ENCODE measurements at places on chromosomes 6 and 20.

- DNase-seq, result no peak
Measured at GRCh38 chr6:136968837-136969236, 46.7 kb downstream of the SLC35D3 start.

GRCh38 chr6:49004801-49005200 is 458.3 kb downstream of the MMUT start:
- DNase-seq, result no peak

DNA sequence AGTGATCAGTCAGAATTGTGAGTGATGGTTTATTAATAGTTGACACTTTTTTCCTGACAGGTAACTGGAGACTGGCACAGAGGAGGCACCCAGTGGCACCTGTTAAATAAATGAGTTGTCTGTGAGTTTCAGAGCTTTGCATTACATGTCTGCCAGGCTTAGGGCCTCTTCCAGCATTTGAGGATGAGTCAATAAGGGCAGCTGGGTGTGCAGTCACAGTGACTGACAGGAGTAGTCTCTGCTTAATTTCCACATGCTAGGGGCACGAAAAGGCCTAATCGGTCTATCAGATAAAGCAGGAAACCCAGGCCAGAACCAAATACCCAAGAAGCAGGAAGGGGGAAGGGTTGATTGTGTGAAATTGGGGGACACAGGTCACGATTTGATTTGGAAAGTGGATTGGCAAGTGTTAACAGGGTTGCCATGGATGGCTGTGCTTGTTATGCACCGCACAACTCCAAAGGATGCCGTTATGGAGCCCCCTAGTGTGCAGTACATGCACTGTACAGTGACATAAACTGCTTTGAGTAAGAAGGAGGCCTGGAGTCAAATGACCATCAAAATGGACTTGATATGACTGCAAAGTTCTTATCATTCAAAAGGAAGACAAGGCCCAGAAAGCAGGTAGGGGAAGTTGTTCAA is 111.9 kb upstream of the GGTLC1 start:
- DNase-seq, result no peak

DNA sequence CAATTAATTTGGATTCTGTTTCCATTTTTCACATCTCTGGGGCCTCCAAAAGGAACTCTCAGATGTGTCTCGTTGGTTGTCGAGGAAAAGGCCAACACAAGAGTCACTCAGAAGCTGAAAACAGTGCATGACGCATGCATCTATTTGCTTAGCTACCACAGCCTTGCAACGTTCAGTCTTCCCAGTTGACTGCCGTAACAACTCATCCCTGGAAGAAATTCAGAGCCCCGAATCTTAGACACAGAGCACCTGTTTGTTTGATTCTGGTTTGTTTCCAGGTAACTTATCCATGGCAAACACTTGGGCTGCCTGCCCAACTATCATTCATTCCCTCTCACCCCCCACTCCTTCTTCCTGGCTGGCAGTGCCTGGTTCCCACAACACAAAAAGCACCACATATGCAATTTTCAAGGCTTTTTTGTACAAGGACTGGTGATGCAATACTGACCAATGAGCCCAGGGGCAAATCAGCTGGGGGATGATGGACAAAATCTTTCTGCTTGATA is 60.5 kb downstream of the ZMYND8 start:
- DNase-seq, result no peak

DNA sequence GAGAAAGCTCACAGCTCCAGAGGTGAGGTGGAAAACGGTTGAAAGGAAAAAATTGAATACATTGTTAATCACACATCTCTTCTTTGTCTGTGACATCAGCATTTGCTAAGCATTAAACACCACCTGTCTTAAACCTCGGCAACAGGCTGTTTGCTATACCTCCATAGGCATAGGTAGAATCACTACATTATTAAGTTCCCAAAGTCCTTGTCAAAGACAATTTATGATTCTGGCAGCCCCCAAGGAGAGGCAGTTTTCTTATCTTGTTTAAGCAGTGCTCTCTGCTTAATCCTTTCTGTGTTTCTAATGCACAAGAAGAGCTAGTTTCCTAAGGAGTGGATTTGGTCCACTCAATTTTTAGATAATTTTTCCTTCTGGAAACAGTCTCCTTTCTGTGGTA is 249.7 kb downstream of the NKAIN2 start:
- DNase-seq, result no peak

GRCh38 chr20:9066191-9066590 is 2.7 kb upstream of the PLCB4 start:
- DNase-seq, result no peak

Measured in HS-5 (cell line).